ENCODE measurements at places on chromosomes 11 and 22. TPM values are rescaled to one million over a fixed set of nuclear protein-coding genes. Genes with fewer than 3 reads are reported as not detected.

HEPN1 gene
- 1.3 TPM for polyA plus RNA-seq

VSIG2 gene
- polyA plus RNA-seq: 5.3 TPM

FHIP1B gene
- polyA plus RNA-seq: 76.2 TPM

NRGN gene
- 24.5 TPM for polyA plus RNA-seq

FAM180B gene
- 0.63 TPM for polyA plus RNA-seq

OR52I2 gene
- polyA plus RNA-seq: not detected

DSCAML1 gene
- polyA plus RNA-seq: 1.3 TPM

LINC01488 gene
- polyA plus RNA-seq: 0.09 TPM

SPCS2 gene
- polyA plus RNA-seq: 195 TPM

DNA sequence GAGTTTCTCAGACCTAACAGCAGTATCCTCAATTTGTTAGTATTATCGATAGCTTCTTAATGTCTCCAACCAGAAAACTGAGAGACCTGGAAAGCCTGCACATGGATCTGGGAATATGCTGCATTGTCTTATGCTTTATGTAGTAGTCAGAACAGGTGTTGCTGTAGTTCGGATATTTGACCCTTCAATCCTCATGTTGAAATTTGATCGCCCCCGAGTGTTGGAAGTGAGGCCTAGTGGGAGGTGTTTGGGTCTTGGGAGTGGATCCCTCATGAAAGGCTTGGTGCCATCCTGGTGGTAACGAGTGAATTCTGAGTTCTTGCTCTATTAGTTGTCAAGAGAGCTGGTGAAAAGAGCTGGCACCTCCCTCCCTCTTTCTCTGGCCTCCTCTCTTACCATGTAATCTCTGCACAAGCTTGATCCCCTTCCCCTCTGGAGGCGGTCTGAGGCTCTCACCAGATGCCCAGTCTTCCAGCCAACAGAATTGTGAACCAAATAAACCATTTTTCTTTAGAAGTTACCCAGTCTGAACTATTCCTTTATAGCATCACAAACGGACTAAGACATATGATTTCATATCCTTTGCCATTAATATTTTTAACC, 227.1 kb downstream of the DDX10 start:
- DNase-seq: no peak

DNA sequence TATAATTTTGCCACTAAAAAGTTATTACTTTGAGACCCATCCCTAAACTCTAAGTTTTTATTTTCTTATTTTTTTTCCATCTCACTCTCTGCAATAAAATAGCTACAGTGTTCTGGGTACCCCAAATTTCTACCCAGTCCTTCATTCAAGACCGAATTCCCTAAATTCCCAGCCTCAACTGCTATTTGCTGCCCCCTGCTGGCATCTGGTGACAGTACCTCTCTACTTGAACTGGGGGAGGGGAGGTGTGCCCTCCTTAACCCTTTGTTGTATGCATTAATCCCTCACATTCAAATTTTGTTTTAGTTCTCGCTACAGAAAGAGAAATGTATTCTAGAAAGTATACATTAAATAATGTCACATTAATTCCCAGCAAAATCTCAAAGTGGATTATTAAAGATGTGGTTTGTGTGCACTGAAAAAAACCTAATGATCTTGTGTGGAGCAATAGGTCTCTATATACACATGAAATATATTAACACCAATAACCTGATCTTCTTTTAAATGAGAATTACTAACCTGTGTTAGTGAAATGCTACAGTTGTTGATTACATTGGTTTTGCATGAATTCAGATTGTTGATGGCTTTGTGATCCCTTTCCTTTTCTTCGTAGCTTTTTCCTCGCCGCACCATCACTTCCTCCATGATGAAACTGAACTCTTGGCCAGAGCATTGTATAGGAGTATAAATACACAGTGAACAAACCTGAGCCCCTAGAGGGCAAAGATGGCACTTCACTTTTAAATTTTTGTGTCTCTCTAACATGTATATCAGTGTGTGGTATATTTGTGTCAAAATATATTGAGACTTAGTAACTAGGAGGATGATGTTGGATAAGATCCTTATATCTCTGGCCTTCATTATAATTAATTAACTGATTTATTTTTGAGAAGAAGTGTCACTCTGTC, 590.0 kb downstream of the METTL15 start:
- no peak for DNase-seq

- no peak for DNase-seq
Measured at GRCh38 chr11:2713661-2714462, 14.1 kb upstream of the KCNQ1OT1 start.

DNA sequence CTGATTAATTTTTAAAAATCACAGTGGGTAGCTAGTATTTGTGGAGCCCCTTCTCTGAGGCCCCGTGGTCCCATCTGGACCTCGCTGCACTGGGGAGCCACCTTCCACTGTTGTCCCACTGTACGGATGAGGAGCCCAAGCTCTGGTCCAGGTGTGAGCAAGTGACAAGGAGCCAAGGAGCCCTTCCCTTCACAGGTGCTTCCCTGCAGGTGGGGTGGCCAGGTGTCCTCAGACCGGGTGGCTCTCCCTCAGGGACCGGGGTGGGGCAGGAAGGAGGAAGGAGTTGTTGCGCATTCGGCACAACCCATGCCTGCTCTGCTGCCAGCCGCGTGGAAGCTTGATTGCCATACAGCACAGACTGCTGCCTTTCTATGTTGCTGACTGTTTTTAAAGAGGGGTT, 10.4 kb upstream of the SEPTIN5 start:
- no peak for DNase-seq

- no peak for DNase-seq
Measured at GRCh38 chr11:132064987-132065620, 694.7 kb downstream of the NTM start.

DNA sequence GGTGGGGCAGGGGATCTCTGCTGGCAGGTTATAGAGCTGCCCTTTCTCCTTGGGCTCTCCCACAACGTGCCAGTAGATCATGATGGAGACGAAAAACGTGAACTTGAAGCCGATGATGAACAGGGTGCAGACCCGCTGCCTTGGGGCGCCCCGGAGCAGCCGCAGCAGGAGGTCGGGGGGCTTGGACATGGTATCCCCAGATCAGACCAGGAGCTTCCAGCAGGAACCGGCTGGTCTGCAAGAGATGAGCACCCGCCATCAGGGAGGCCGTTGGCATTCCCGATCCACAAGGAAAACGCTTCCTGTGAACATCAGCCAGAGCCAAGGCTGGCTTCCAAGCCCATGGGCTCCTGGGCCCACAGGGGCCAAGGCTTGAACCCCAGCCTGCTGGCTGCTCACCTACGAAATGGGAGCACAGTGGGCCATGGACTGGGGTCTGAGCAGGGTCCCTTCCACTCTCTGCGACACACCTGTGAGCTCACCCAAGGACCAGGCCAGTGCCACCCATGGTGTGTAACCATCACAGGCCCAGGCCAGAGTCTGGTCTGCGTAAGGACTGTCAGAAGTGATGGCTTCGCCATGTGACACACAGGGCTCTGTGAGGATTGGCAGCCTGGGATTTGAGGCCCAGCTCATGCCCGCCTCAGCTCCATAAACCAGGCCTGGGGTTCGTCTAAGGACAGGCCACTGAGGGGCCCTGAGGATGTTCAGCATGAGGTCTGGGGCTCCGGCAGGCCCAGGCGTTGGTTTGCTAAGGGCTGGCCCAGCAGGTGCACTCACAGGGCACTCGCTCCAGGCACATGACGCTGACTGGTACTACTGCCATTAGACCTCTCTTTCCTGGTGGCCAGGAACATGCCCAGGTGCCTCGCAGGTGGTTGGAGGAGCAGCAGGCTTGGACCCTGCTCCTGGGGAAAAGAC, 26.6 kb downstream of the A4GALT start:
- no peak for DNase-seq

GRCh38 chr11:45806937-45807791, 2.2 kb downstream of the SLC35C1 start:
- DNase-seq: no peak

DNA sequence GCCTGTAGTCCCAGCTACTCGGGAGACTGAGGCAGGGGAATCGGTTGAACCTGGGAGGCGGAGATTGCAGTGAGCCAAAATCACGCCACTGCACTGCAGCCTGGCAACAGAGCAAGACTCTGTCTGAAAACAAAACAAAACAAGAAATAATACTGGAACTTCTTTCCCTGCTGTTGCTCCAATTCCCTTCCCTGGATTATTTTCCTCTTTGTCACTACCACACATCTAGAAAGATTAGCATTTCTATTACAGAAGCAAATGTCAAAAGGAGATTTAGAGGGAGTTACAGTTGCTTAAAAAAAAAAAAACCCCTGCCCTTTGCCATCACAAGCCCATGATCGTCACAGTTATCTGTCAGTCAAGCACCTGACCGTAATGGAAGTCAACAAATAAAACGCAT, 17.7 kb upstream of the SCGB1D1 start:
- no peak for DNase-seq

DNA sequence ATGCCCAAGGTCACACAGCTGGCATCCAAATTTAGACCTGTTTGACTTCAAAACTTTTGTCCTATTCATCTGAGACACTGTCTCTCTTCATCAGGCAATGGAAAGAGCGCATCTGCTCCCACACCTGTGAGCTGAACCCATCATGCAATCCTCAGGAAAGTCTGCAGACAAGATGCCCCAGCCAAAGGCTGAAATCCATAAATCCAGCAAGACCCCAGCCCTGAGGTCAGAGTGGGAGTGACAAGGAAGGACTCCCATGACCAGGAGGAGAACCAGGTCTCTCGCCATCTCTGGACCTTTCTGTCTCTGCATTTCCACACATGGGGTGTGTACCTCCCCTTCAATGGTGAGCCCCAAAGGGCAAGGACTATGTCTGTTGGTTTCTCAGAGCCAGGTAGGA, 83.6 kb upstream of the HMGXB4 start:
- no peak for DNase-seq

DNA sequence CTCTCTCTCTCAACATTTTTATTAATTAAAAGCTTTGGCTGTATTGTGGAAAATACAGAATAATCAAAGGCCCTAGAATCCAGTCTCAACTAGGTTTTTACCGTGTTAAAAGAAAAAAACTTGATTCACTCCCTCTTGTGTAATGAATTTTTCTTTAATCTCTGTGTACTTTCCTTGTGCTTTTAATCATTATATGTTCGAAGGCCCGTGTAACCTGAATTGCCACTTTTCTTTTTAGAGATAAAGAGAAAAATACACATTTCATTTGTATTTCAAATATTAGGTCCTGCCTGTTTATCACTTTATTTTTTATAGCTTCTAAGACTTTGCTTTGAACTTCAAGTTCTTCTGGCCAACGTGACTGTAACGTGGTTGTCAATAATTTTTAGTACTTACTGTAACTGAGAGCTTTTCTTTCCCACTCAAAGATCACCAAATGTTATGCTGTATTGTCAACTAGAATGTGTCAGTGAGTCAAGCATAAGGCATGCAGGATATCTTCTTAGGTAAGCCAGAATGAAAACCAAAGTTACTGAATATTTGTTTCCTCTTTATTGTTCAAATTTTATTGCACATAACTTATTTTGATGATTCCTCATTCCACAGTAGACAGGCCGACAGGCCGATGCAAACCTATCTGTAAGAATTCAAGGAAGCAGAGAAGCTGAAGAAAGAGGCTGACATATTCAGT, 23.3 kb upstream of the FAR1 start:
- no peak for DNase-seq

DNA sequence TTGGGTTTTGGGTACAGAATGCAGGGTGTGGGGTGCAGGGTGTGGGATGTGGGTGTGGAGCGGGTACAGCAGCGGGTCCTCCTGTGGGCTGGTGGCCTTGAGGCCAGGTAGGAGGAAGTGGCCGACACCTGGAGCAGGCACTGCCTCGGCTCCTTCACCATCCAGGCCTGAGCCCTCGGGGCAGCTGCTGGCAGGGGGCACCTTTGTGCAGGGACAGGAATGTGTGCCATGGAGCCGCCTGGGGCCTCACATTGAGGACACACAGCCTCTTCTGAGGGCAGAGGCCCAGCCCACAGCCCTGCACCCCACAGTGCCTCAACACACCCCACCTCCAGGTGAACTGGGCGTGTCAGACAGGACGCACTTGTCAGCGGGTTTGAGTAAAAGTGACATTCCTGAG, 984.0 kb downstream of the BRD1 start:
- no peak for DNase-seq

GRCh38 chr11:115077740-115078139, 399.4 kb downstream of the NXPE2 start:
- no peak for DNase-seq

DNA sequence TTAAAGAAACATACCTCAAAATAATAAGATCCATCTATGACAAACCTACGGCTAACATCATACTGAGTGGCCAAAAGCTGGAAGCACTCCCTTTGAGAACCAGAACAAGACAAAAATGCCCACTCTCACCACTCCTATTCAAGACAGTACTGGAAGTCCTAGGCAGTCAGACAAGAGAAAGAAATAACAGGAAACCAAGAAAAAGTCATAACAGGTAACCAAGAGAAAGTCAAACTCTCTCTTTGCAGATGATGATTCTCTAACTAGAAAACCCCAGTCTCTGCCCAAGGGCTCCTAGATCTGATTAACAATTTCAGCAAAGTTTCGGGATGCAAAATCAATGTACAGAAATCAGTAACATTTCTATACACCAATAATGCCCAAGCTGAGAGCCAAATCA, 35.6 kb downstream of the TMEM123 start:
- DNase-seq: no peak

GRCh38 chr11:19987331-19987801, 172.9 kb downstream of the DBX1 start:
- no peak for DNase-seq

DNA sequence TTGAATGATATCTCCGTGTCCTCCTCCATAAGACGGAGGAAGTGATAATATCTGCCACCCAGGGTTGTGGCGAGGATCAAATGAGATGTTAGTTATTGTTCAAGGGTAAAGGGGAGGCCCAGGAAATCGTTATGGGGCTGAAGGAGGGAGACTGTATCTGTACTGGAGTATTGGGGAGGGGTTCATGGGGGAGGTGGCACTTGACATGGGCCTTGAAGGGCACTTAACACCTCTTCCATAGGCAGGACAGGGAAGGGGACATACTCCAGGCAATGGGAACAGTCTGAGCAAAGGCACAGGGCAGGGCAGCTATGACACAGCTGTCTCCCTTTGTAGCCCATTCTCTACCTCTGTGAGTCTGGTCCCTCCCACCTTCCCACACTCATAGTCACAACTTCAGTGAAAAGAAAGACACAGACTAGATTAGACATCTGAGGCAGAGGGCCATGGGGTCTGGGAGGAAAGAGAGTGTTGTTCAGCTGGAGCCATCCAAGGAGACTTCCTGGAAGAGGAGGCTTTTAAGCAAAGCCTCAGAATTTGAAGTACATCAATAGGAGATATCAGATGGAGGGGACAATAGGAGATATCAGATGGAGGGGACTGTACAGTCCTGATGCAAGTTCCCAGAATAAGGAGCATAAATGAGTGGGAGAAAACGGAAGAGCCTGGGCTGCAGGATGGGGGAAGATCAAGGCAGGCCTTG, 15.8 kb upstream of the DGKZ start:
- DNase-seq: no peak

GRCh38 chr11:15339302-15339701, 224.6 kb downstream of the INSC start:
- DNase-seq: no peak

Data from left renal cortex interstitium (tissue), 4 donors.